Cerebellar nuclear complex (tissue), 1 donor: ENCODE measurements at places on chromosomes 1 and 21.

GRCh38 chr1:5757187-5757805 is 234.9 kb downstream of the NPHP4 start:
- DNase-seq = no peak

DNA sequence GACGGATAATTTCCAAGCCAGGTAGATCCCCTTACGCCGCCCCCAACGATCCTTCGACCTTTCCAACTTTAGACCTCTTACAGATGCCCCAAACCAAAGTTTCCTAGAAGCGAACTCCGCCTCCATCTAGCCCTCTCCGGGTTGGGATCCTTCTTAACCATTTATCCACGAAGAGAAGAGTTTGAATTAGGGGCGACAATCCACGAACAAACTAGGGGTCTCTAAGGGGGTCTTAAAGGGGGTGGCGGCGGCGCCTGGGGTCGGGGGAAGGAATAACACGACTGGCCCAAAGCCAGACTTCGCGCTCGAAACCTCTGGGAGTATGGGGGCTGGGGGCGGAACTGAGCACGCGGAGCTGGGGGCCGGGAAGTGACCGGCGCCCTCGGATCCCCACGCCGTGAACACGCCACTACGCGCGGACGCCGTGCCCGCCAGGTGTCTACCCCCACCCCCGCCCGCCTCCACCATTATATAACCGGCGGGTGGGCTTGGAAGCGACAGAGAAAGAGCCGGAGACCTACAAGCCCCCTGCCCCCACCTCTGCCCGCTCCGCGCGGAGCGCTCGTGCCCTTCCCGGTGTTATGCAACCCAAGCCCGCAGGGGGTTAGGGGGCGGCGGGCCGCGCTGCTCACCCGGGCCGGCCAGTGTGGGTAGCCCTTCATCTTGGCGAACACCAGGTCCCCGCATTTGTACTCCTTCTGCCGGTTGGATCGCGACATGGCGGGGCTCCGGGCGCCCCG is 594 bp downstream of the HDGF start:
- DNase-seq = no peak

- no peak for DNase-seq
These were observed 79.3 kb downstream of the USP25 start for GRCh38 chr21:15809065-15809464.

- DNase-seq = no peak
These were observed 674 bp upstream of the AKR7A3 start for GRCh38 chr1:19289244-19289643.

GRCh38 chr1:62800825-62801306 is 16.9 kb downstream of the ATG4C start:
- no peak for DNase-seq

GRCh38 chr1:29673228-29673500 is 436.8 kb downstream of the PTPRU start:
- DNase-seq = no peak

DNA sequence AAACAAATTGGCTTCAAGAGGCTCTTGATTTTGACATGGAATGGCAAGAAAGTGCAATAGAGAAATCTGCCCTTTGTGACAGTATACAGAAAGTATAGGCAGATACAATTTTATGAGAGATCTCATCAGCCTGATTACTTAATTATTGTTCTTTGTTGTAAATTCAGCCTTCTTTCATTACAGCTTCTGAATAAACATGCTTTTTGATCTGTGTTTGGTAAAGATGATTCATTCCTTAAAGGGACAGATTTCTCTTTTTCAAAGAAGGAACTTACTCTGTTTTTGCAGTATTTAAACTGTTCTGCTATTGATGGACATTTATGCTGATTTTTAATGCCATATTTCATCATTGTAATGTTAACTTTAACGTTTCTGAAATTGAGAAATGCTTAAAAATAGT is 13.7 kb upstream of the MPC2 start:
- DNase-seq = no peak

GRCh38 chr1:76705560-76705959 is 161.7 kb upstream of the ST6GALNAC5 start:
- DNase-seq = no peak

DNA sequence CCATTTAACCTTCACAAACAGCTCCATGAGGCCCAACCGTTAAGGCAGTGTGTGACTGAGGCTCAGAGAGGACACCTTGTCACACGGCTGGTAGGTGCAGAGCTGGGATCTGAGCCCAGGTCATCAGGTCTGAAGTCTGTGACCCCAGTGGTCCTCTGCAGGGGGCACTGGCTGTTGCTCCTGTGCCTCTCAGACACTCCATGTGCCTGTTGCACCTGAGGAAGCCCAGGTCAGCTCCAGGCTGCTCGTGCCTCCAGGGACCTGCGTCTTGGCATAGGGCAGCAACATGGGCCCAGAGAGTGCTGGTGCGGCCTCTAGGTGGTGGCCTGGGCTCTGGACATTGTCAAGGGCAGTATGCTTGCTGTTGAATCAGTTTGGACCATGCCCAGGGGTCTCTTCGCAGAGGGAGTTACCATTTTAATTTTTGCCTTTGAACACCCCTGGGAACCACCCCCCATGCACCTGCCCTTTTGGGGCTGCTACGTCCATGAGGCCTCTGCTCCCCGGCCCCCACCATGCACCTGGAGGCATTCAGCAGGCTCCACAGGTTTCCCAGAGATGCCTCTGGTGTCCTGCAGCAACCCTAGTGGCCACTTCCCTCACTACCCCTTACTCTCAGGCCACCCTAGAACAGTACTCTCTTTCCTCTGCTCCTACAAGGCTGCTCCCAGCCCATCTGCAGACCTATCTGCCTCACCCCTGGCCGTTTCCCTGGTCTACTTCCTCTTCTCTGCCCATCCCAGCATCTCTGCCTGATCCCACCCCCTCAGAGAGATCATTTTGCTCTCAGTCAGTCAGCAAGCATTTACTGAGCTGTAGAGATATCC is 25.2 kb upstream of the EPS8L3 start:
- DNase-seq = no peak

DNA sequence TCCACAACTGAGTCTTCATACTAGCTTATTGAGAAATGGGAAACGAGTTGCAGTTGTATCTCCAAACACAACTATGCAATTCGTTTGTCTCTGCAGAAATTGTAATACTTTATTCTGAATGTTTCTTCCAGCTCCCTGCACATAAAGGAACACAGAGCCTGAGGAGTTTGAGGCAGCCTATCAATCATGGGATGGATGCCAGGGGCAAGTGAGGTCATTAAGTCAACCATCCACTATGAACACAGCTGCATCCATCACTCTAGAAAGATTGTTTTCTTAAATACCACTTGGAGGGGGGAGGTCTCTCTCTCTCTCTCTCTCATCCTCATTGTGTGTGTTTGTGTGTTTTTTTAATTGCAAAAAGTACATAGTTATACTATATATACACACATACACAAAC is 2.9 kb upstream of the PSMB2 start:
- DNase-seq = no peak

DNA sequence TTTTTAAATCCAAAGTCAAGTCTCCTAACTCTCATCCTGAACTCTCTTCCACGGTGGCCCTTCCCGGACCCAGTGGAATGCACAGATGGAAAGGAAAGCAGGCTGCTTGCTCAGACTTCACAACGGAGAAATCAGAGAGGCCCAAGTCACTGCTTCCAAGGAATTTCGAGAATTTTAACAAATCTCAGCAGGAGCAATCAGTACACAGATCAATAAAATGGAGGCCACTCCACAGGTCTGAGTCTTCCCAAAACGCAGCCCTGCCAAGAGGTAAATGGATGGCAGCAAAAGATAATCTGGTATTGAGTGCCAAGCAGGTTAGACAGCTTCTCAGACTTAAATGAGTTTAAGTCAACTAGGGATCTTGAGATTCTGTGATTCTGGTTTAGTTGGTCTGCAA is 81.1 kb upstream of the TIAM1 start:
- no peak for DNase-seq

GRCh38 chr1:40047276-40047675 is 6.7 kb downstream of the CAP1 start:
- DNase-seq = no peak

DNA sequence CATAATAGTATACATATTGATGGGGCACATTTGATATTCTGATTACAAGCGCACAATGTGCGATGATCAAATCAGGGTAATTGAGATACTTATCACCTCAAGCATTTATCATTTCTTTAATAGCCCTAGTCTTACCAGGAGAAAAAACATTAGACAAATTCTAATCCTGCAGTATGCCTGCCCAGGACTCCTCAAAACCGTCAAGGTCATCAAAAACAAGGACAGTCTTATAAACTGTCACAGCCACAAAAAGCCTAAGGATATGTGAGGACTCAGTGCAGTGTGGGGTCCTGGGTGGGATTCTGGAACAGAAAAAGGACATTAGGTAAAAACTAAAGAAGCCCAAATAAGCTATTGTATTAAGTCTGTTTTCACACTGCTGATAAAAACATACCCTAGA is 19.1 kb downstream of the CAPN9 start:
- no peak for DNase-seq

GRCh38 chr1:160125746-160126145 is 10.2 kb downstream of the ATP1A2 start:
- no peak for DNase-seq

GRCh38 chr1:192763756-192764155 is 45.1 kb upstream of the RGS2 start:
- DNase-seq = no peak

DNA sequence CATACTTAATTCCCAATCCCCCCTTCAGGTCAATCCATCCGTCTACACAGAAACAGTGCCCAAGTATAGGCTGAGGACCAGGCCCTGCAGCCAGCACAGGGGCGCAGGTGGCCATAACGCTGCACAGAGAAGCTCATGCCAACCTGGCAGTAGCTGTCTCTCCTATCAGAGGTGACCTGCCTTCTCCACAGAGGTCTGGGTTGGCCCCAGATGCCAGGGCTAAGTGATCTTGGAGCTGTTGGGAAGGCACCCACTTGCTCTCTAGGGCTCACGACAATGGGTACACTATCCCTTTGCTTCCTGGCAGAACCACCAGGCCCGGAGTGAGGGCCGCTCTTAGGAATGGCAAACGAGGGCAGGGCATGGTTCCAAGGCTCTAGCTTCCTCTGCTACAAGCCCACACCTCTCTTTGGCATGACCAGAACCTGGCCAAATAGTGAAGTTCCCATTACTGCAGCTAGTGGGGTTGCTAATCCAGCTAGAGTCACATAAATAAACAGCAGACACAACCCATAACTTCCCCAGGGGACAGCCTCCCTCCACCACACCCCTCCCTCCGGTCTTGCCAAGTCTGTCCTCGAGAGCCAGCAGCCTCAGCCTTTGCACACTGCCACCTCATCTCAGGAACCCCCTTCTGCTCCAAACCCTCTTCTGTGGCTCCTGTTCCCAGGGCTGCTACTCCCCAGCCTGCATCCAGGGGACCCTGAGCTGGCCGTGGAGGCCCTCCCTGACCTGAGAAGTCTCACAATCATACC is 113.0 kb downstream of the GLIS1 start:
- DNase-seq = no peak

GRCh38 chr1:164470996-164471395 is 88.0 kb upstream of the PBX1 start:
- DNase-seq = no peak

DNA sequence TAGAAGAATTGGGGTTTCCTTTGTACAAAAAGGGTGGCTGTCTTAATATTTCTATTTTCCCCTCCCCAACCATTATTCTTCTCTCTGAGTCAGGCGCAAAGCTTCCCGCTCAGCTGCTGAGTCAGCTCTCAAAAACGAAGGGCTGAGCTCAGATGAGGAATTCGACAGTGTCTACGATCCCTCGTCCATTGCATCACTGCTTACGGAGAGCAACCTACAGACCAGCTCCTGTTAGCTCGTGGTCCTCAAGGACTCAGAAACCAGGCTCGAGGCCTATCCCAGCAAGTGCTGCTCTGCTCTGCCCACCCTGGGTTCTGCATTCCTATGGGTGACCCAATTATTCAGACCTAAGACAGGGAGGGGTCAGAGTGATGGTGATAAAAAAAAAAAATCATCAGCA is 3.0 kb upstream of the TUFT1 start:
- DNase-seq = no peak

- no peak for DNase-seq
These were observed 31.4 kb upstream of the SOAT1 start for GRCh38 chr1:179262183-179262582.

- DNase-seq = no peak
These were observed 7.3 kb downstream of the OR2M5 start for GRCh38 chr1:248152056-248152827.

GRCh38 chr1:111961016-111961415 is 28.5 kb downstream of the KCND3 start:
- peak; percentile 65 for DNase-seq

- peak; percentile 2 for DNase-seq
These were observed 858 bp upstream of the SUSD4 start for GRCh38 chr1:223364685-223365382.

DNA sequence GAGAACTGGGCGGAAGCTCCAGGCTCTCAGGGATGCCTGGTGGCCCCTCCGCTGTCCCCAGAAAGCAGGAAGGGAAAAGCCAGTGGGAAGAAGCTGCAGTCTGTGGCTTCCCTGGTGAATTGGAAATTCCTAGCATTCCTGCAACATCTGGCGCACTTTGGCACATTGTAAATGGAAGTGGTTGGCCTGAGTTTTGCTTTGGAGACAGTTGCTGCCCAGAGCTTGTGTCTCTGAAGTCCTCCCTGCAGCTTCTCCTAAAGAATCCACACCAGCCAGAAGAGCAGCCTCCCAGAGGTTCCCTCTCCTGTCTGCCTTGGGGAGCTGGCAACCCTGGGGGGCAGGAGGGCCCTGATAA is 48.2 kb downstream of the ARHGEF10L start:
- DNase-seq = no peak

GRCh38 chr1:14929547-14930246 is 223.8 kb upstream of the TMEM51 start:
- no peak for DNase-seq

- DNase-seq = no peak
These were observed at the start of gene ADAMTSL4 for GRCh38 chr1:150548632-150549495. Gene ADAMTSL4, plus strand, starts transcription at chr1:150549408. Its CDS starts 2,881 bp downstream, at chr1:150552289.

DNA sequence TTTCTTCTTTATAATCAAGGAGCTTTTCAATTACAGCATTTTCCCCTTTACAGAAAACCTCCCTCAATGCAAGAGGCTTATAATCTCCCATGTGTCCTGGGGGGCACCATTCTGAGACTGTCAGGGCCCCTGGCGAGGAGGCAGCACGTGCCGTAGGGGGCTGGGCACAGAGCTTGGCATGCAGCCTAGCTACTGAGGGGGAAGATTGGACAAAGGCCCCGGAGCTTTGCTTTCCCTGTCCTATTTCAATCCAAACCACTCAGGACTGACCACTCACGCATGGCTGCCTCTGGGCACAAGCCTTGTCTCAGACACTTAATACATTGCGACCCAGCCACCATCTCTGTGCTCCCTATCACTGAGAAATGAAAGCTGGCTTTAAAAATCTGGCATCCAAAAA is 2.8 kb upstream of the RAP1GAP start:
- DNase-seq = peak; percentile 50

- no peak for DNase-seq
These were observed 301.7 kb upstream of the VAMP3 start for GRCh38 chr1:7469255-7469938.

- no peak for DNase-seq
These were observed 40.1 kb downstream of the SLC35F3 start for GRCh38 chr1:233944601-233945000.

DNA sequence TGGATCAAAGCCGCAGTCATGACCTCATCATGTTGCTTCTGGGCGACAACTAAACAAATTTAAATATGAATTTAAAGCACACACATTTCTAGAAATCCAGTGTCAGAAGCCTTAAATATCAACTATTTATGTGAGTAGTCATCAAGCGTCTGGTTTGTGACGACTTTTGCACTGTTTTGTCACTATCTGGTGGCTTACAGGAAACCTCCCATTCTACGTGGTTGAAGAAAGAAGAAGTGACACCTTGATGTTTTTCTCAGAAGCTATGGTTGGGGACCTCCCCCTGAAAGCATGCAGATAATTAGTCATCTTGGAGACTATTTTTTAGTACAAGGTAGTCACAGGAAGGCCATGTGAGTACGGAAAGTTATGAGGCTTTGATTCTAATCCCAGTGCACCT is 58.5 kb downstream of the TENT5C start:
- no peak for DNase-seq
